LHCN-M2 (cell line): ENCODE measurements at places on chromosomes 7 and 10.

- DNase-seq, result no peak
Measured at GRCh38 chr7:131100357-131101054, 227.2 kb upstream of the MKLN1 start.

- no peak for DNase-seq
Measured at GRCh38 chr10:100650693-100651092, 94.7 kb upstream of the PAX2 start.

GRCh38 chr7:73625276-73625675 is 954 bp upstream of the MLXIPL start:
- no peak for DNase-seq

DNA sequence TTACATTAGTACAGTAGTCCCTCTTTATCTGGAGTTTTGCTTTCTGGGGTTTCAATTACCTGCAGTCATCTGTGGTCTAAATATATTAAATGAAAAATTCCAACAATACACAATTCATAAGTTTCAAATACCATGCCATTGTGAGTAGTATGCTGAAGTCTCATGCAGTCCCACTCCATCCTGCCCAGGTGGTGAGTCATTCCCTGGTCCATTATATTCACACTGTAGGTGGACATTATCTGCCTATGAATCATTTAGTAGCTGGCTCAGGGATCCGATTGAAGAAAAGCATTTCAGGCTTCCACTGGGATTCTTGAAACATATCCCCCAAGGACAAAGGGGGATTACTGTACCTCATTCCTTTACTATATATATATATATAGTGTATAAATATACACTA is 298.2 kb upstream of the GALNT17 start:
- peak; percentile 69 for DNase-seq

DNA sequence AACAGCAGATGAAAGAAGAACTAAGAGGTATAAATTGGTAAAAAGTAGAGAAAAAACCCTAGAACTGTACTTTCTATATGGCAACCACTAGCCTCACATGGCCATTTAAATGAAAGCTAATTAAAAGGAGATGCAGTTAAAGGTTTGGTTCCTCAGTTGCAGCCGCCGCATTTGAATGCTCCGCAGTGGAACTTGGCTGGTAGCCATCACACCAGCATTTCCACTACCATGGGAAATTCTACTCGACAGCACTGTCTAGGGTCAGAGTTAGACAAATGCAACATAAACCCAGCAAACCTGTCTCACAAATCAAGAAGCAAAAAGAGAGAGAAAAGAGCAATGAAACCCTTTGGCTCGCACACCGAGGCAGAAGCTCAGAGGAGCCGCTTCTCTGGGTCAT is 29.7 kb downstream of the VIPR2 start:
- DNase-seq, result no peak
